ENCODE measurements at places on chromosomes 2 and 18.

DNA sequence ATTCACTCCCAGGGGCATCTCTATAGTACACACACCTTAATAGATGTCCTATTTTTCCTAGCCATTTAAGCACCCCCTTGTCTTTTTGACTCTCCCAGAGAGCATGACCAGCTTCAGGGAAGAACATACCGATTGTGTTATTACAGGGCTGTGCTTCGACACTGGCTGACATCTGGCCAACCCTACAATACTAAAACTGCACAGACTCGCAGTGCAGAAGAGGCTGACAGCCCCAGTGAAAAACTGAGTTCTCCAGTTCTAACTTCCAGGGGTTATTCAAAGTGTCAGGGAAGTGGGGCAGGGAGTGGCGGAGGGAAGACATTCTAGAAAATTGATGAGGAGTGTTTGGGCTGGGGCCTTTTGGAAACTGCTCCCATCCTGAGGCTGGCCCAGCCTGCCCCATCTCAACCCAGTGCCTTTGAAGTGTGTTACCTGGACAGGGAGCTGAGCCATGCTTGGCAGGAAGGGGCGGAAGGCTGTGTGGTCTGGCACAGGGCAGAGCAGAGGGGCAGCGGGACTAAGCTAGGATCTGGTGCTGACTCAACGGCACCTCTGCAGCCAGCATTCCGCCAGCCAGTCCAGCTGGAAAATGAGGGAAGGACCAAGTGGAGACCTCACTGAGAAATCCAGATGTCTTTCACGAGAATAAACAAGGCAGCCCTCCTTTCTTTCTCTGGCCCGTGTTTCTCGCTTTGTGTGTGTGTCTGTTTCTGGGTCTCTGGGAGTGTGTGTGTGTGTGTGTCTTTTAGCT, 15.4 kb upstream of the IGFBP5 start:
- no peak overlapping the region for H3K27ac ChIP-seq
- no peaks in the 10 kb centered on the region for H3K4me1 ChIP-seq
- peaks cover 14% of the 10 kb centered on the region for H3K27me3 ChIP-seq
- no peaks in the 10 kb centered on the region for H3K36me3 ChIP-seq

DNA sequence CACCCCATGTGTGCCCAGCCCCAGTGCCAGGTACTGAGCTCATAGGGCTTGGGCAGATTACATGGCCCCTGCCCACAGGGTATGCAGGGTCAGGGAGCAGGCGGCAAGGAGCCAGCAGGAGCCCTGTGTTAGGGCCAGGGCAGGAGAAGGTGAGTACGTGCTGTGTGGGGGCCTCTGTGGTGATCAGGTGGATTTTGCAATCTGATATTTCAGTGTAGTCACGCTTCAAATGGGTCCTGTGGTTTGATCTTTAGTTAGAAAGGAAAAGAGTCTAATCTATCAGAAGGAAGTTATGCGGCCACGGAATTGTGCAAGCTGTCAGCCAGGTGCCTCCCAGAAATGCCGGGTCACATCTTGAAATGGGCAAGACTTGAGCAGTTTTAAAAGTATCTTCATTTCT, 13.9 kb downstream of the UBE2F start:
- no peak for DNase-seq
- no peaks in the 10 kb centered on the region for H3K27me3 ChIP-seq
- peak overlapping the region; percentile 39 for H3K4me3 ChIP-seq
- H3K36me3 ChIP-seq, result peaks cover 68% of the 10 kb centered on the region

GRCh38 chr2:210913461-210913860, 357.1 kb downstream of the CPS1 start:
- no peaks in the 10 kb centered on the region for H3K27me3 ChIP-seq
- no peak overlapping the region for H3K27ac ChIP-seq
- H3K36me3 ChIP-seq, result no peaks in the 10 kb centered on the region

DNA sequence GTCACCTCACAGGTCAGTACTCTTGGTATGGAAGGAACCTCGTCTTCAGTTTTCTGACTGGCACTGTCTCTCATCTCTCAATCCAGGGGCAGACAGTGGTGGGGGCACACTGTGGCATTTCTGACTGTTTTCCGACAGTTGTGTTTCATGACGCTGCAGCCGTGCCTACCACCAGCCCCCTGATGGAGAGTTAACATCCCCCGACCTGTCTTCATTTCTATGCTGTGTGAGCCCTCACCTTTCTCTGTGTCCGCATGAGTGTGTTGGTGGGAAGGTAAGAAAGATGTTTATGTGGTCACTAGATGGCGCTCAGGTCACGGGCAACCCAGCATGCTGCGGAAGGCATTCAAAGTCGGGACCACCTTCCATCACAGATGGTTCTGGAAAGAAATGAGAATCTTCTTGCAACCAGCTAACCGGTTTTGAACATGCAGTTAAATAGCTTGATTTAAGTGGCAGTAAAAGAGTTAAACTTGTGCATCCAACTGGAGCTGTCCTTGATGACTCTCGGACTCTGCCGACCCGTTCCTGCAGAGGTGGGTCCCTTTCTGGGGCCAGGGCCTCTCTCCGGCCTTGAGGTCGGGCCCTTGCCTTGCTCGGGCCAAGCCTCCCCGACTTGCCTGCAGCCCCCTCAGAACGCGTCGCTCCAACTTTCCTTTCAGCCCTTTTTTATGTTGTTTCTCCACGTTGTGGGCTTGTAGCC, 92.4 kb downstream of the DYSF start:
- peaks cover 28% of the 10 kb centered on the region for H3K27me3 ChIP-seq
- DNase-seq, result peak; percentile 27
- H3K4me3 ChIP-seq, result peak overlapping the region; percentile 50
- peaks cover 4% of the 10 kb centered on the region for H3K36me3 ChIP-seq
- no peak overlapping the region for H3K27ac ChIP-seq
- peaks cover 6% of the 10 kb centered on the region for H3K4me1 ChIP-seq

DNA sequence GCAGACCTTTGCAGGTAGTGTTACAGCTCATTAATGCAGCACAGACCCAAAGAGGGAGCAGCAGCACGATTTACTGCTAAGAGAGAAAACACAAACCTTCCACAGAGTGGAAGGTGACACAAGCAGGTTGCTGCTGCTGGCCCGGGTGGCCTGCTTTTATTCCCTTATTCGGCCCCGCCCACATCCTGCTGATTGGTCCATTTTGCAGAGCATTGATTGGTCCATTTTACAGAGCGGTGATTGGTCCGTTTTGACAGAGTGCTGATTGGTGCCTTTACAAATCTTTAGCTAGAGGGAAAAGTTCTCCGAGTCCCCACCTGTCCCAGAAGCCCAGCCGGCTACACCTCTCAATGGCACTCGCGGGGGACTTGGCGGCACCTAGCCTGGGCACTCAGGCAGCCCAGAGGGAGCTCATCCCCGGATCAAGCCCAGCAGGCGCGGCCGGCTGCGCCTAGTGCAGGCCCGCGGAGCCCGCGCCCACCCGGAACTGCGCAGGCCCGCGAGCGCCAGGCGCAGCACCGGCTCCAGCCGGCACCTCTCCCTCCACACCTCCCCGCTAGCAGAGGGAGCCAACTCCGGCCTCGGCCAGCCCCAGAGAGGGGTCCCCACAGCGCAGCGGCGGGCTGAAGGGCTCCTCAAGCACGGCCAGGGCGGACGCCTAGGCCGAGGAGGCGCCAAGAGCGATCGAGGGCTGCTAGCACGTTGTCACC, 825.6 kb upstream of the HS6ST1 start:
- H3K4me1 ChIP-seq, result no peaks in the 10 kb centered on the region
- H3K27ac ChIP-seq, result no peak overlapping the region
- H3K27me3 ChIP-seq, result peaks cover 5% of the 10 kb centered on the region
- H3K36me3 ChIP-seq, result no peaks in the 10 kb centered on the region
- no peak overlapping the region for H3K4me3 ChIP-seq

GRCh38 chr2:118858485-118859156, 11.2 kb upstream of the EN1 start:
- peaks cover 96% of the 10 kb centered on the region for H3K27me3 ChIP-seq
- no peak overlapping the region for H3K27ac ChIP-seq
- peaks cover 2% of the 10 kb centered on the region for H3K36me3 ChIP-seq
- H3K4me3 ChIP-seq, result no peak overlapping the region
- peaks cover 16% of the 10 kb centered on the region for H3K4me1 ChIP-seq

DNA sequence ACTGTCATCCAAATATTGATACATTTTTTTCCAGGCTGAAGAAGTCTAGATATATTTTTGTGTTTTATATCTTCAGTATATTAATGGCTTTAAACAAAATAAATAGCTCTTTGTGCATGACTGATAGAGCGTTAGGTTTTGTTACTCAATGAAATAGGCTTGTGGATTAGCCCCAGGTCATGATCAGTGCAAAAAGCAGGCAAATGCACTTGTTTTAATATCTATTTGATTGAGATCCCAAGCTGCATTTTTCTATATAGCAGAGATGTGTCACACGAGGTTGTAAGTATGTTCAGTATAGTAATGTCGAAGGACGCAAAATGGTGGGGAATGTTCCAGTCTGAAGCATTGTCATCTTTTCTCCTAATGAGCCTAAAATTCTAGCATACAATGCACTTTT, 198.5 kb downstream of the ZNF407 start:
- no peak overlapping the region for H3K4me3 ChIP-seq
- H3K36me3 ChIP-seq, result peaks cover 6% of the 10 kb centered on the region
- H3K4me1 ChIP-seq, result peaks cover 14% of the 10 kb centered on the region
- DNase-seq, result no peak

GRCh38 chr2:44682459-44682858, 259.0 kb upstream of the SIX3 start:
- H3K4me1 ChIP-seq, result peaks cover 18% of the 10 kb centered on the region
- H3K4me3 ChIP-seq, result no peak overlapping the region
- no peak for DNase-seq
- H3K36me3 ChIP-seq, result peaks cover 4% of the 10 kb centered on the region
- H3K27me3 ChIP-seq, result no peaks in the 10 kb centered on the region
- H3K27ac ChIP-seq, result no peak overlapping the region

GRCh38 chr2:25297738-25298137, 44.0 kb downstream of the DNMT3A start:
- H3K27ac ChIP-seq, result peak overlapping the region; percentile 72
- H3K36me3 ChIP-seq, result peaks cover 39% of the 10 kb centered on the region
- H3K27me3 ChIP-seq, result no peaks in the 10 kb centered on the region
- peaks cover 44% of the 10 kb centered on the region for H3K4me1 ChIP-seq
- DNase-seq, result no peak

DNA sequence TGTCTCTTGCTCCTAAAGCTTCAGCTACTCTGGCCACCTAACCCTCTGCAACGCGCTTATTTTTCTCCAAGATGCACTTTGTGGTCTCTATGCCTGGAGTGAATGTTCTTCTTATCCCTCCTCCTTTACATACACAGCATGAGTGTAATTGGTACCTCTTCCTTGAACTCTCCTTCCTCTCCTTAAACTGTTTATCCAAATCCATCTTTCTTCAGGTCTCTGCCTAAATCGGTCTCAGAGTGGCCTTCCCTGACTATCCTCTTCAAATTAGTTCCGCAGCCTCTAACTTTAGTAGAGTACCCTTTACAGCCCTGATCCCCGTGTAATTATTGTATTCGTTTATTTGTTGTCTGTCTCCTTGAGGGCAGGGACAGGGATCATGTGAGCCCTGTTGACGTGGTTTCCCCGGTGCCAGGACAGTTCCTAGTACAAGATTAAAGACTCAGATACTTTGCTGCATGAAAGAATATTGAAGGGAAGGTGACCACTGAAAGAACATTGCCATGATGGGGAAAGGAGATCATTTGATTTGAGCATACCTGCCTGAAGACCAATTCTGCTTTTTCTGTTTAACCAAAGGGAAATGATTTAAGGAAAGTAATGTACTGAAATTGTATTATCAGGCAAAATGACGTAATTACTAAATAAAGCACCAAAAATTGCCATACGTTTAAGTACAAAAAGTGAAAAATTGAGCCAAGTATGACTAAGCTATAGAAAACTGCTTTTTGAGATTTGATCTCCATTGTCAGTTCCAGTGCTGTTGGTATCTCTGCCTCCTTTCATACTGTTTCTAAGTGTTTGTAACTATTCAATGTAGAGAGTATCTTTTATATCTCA, 1.2 kb downstream of the CNOT9 start:
- H3K4me3 ChIP-seq, result peak overlapping the region; percentile 88
- DNase-seq, result no peak
- H3K4me1 ChIP-seq, result peaks cover 44% of the 10 kb centered on the region
- H3K27me3 ChIP-seq, result no peaks in the 10 kb centered on the region
- H3K36me3 ChIP-seq, result peaks cover 15% of the 10 kb centered on the region

DNA sequence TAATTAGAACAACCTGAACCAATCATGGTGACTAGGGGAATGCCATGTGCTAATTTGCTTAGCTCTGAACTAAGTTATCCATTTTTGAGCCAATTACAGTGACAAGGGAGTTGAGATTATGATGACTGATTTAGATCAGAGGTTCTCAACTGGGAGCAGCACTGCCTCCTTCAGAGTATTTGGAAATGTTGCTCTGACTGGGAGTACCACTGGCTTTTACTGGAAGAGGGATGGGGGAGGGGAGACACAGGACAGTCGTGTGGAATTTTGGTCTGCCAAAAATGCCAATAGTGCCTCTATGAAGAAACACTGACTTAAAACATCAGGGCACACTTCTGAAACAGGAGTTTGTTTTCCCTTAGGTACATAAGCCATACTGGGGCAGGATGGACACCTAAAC, 48.1 kb upstream of the VPS54 start:
- H3K27me3 ChIP-seq, result no peaks in the 10 kb centered on the region
- no peaks in the 10 kb centered on the region for H3K36me3 ChIP-seq
- H3K27ac ChIP-seq, result no peak overlapping the region
- no peak for DNase-seq
- H3K4me3 ChIP-seq, result no peak overlapping the region
- peaks cover 2% of the 10 kb centered on the region for H3K4me1 ChIP-seq

GRCh38 chr2:121238828-121239227, 46.2 kb downstream of the TFCP2L1 start:
- no peak overlapping the region for H3K4me3 ChIP-seq
- no peak for DNase-seq
- H3K4me1 ChIP-seq, result no peaks in the 10 kb centered on the region
- no peaks in the 10 kb centered on the region for H3K36me3 ChIP-seq
- H3K27ac ChIP-seq, result no peak overlapping the region
- peaks cover 7% of the 10 kb centered on the region for H3K27me3 ChIP-seq

DNA sequence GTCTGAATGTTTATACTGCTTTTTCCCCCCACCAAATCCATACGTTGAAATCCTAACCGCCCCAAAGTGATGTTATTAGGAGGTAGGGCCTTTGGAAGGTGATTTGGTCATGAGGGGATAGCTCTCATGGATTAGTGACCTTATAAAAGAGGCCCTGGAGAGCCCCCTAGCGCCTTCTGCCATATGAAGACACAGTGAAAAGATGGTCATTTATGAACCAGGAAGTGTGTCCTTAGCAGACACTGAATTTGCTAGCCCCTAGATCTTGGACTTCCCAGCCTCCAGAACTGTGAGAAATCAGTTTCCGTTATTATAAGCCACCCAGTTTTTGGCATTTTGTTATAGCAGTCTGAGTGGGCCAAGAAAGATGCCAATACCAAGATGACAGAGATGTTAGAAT, 7.2 kb upstream of the TSN start:
- H3K36me3 ChIP-seq, result no peaks in the 10 kb centered on the region
- peaks cover 2% of the 10 kb centered on the region for H3K4me1 ChIP-seq
- H3K27ac ChIP-seq, result peak overlapping the region; percentile 59
- H3K27me3 ChIP-seq, result no peaks in the 10 kb centered on the region

DNA sequence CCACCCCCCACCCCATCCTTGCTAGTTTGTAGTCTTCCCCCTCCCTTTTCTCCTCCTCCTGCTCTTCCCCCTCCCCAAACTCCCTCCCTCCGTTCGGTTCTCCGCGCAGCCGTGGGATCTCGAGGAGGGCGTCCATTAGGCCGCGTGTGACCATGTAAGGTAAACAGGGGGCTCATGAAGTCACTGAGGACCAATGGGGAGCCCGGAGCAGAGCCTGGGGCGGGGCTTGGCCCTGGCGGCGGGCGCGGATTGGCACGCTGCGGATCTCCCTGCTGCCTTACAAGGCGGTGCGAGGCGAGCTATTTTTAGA, 246 bp upstream of the KLF7 start:
- peak overlapping the region; percentile 97 for H3K4me3 ChIP-seq
- H3K27ac ChIP-seq, result peak overlapping the region; percentile 99
- peak; percentile 99 for DNase-seq
- peaks cover 47% of the 10 kb centered on the region for H3K36me3 ChIP-seq
- no peaks in the 10 kb centered on the region for H3K27me3 ChIP-seq

GRCh38 chr2:112155331-112156151, 17.4 kb downstream of the FBLN7 start:
- H3K27me3 ChIP-seq, result no peaks in the 10 kb centered on the region
- H3K4me1 ChIP-seq, result peaks cover 22% of the 10 kb centered on the region
- peak overlapping the region; percentile 79 for H3K27ac ChIP-seq
- DNase-seq, result no peak
- peak overlapping the region; percentile 39 for H3K4me3 ChIP-seq

Measured in stimulated activated naive B cell treated with anti-CD40 and anti-IgM and Interleukin-4, amounts not matched to agents 10 μg/mL and 1 μg/mL and 100 μg/mL, for 72 hours (primary cell).